ENCODE measurements at places on chromosomes 12 and 14. TPM values are rescaled to one million over a fixed set of nuclear protein-coding genes. Genes with fewer than 3 reads are reported as not detected.

Gene BHLHE41
- total RNA-seq = 49.9 TPM

DNA sequence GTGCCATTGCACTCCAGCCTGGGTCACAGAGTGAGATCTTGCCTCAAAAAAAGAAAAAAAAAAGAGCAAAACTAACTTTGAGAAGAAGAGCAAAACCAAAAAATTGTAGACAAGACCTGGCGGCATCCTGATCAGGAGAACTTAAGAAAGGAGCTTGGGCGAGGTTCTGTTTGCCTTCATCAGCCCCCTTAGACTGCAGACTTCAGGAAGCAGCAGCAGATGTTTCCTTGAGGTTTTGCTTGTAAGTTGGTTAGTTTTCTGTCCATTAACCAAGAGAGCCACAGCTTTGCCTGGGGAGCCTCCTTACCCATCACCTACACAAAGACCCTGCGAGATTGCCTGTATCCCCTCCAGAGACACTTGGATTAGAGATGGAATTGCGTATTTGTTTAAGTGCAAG is 189.0 kb downstream of the AACS start:
- DNase-seq = no peak

- no peak for DNase-seq
Measured at GRCh38 chr12:122276242-122276641, 9.9 kb upstream of the VPS33A start.

- DNase-seq = no peak
Measured at GRCh38 chr14:22185191-22185590, 403.8 kb downstream of the DAD1 start.

GRCh38 chr12:81162391-81163136 is 84.7 kb downstream of the ACSS3 start:
- no peak for DNase-seq

Gene TPH2
- not detected for total RNA-seq

Gene ACOT4
- 1.3 TPM for total RNA-seq

Gene CAPZA3
- not detected for total RNA-seq

Gene NRXN3
- total RNA-seq = 8.8 TPM

Gene PMCH
- total RNA-seq = not detected

- DNase-seq = peak; percentile 9
Measured at GRCh38 chr14:104555430-104556255, 23.9 kb upstream of the C14orf180 start.

Gene PRH2
- total RNA-seq = not detected

Gene TC2N
- total RNA-seq = 284 TPM

DNA sequence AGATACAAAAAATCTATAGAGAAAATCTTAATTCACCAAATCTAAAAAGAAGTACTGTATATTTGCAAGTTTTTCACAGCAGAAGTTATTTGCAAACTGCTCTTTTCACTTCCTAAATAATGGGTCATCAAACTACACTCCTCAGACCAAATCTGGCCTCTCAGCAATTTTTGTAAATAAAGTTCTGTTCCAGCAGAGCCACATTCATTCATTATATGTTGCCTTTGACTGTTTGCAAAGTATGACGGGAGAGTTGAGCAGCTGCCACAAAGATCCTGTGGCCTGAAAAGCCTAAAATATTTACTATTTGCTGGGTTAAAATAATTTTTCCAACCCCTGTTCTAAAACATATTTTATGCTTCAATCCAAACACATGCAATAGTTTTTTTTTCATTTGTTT is 1222.3 kb upstream of the SEL1L start:
- no peak for DNase-seq
